Stimulated activated memory B cell treated with anti-CD40 and anti-IgM and Interleukin-4, amounts not matched to agents 10 μg/mL and 1 μg/mL and 100 μg/mL, for 72 hours (primary cell): ENCODE measurements at places on chromosomes 7 and 10.

DNA sequence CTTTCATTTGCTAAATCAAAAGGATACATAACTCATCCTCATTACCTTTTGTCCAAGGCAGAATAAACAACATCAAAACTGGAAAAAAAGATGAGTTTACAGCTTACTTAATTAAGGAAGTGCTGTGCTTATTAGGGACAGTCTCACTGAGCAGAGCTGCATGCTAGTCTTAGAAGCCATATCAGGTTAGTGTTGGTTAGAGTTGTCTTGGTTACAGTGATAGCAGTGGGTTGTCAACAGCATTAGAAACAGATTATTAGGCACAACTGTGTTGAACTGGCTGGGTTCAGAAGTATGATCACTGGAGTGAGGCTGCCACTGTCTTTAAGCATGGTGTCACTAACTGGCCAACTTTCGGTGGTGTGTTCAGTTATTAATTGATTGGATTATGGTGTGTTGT, 503.9 kb upstream of the IGFBP3 start:
- no peak for ATAC-seq

GRCh38 chr10:112649006-112649821, 202.2 kb downstream of the VTI1A start:
- ATAC-seq, result no peak

GRCh38 chr10:22911889-22912762, 15.7 kb upstream of the ARMC3 start:
- ATAC-seq, result no peak

DNA sequence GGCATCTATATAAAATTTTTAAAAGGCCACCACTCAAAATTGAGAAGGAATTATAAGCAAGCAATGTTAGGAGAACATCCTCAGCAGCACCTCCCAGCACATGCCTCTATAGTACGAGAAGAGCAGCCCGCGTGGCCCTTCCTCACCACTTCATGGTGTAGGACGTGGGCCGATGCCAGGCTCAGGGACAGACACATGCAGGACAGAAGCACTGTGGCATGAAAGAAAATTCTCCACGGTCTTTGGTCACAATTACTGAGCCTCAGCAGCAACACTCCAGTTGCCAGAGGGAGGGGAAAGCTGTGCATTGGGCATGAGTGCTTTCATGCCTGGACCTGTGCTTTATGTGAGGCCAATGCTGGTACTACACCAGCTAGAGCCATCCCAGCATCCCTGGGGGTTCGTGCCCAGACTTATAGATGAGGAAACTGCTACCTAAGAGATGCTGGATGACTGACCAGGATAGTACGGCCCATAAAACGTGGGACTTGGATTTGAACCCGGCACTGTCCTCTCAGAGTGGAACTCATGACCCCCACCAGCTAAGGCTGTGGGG, 164.7 kb downstream of the ADAM12 start:
- ATAC-seq, result no peak

DNA sequence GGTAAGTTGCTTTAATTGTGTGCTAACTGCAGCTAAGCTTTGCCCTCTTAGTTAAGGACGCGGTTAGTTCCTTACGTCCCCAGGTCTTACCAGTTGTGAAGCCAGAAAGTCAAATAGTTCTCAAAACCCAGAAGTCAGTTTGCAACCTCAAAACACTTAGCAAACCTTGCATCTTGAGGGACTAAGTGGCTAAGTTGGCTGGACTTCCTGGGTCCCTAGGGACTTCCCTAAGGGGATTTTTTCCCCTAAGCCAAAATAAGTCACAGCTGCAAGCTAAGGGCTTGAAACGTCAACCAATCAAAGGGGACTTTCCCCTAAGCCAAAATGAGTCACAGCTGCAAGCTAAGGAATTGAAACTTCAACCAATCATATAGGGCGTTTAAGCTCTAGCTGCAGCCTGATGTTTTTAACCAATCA, 36.2 kb upstream of the HECW1 start:
- ATAC-seq, result peak; percentile 50

- no peak for ATAC-seq
Observed at GRCh38 chr10:74199315-74199714, 48.3 kb downstream of the ADK start.

DNA sequence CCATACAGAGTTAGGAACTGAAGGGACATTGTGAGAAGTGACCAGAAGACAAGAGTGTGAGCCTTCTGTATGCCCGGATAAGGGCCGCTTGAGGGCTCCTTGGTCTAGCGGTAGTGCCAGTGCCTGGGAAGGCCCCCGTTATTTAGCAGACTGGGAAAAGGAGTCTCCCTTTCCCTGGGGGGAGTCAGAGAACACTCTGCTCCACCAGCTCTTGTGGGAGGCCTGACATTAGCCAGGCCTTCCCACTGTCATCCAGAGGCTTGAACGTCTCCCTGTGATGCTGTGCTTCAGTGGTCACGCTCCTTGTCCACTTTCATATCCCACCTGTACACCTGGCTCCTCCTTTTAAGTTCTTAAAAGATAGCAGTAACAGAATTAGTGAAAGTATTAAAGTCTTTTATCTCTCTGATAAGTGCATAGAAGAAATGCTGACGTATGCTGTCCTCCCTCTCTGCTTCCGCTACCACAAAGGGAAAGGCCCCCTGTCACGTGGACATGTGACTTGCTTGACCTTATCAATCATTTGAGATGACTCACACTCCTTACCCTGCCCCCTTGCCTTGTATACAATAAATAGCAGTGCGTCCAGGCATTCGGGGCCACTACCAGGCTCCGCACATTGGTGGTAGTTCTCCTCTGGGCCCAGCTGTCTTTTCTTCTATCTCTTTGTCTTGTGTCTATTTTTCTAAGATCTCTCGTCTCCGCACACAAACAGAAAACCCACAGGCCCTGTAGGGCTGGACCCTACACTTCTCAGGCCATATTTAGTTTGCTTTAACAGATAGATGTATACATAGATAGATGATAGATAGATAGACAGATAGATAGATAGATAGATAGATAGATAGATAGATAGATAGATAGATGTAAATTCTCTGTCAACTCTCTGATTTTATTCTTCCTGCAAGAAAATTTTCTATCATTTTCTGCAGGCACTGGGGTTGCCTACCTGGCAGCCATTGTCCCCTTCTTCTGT, 131.5 kb upstream of the JCAD start:
- ATAC-seq, result no peak

- no peak for ATAC-seq
Observed at GRCh38 chr10:24721229-24722106, 2.2 kb downstream of the ARHGAP21 start.

DNA sequence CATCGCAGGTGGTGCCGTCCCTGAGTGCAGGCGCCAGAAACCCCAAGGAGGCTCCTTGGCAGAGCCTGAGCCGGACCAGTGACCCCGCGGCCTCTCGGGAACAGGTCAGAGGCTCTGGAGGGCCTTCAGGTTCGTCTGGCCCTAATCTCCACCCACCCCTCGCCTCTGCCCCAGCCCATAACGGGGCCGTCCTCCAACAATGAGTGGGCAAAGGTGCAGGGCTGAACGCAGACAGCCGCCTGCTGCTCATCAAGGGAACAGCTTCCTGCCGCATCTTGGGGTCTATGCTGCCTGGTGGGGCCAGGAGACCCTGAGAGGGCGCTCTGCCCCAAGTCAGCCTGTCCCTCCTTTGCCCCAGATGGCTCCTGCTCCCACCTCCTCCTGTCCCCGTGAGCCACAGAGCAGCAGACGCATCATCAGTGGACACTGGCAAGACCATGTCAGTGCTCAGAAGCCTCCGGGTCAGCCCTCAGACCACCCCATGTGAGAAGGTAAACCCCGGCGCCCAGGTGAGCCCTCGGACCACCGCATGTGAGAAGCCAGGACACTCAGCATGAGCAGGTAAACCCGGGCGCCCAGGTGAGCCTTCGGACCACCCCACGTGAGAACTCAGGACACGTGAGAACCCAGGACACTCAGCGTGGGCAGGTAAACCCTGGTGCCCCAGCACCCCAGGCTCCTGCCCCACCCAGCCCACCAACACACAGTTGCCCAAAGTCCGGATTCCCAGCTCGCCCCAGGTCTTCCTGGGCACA, 142.0 kb downstream of the PTPRN2 start:
- ATAC-seq, result no peak

DNA sequence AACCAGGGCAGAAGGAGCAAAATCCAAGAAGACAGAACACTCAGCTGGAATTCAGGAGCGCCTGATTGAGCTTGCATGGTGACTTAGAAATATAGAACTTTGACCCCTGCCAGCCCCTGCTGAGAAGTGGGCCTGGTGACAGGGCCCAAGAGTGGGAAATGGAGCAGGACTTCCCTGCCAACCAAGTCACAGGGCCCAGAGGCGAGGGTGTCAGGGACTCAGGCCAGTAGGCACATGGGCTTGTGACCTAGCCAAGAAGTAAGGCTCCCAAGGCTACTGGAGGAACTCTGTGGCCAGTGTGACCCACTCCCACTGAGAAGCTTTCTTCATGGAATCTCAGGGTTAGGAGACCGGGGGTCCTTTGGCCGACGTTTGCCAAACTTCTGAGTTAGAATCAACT, 31.9 kb downstream of the LRRC20 start:
- no peak for ATAC-seq

DNA sequence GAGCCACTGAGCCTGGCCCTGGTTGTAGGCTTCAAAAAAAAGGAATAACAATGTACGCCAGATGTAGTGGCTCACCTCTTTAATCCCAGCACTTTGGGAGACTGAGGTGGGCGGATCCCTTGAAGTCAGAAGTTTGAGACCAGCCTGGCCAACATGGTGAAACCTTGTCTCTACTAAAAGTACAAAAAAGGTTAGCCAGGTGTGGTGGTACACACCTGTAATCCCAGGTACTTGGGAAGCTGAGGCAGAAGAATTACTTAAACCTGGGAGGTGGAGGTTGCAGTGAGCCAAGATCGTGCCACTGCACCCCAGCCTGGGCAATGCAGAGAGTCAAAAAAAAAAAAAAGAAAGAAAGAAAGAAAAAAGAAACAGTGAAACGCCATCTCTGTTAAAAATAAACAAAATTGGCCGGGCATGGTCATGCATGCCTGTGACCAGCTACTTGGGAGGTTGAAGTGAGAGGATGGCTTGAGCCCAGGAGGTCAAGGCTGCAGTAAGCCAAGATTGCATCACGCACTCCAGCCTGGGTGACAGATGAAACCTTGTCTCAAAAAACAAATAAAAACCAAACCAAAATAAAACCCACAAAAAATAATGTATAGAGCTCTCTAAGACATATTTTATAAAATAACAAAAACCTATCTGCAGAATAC, 4.7 kb upstream of the KLHDC10 start:
- ATAC-seq, result no peak

GRCh38 chr10:90089719-90090118, 388.3 kb downstream of the KIF20B start:
- ATAC-seq, result no peak

DNA sequence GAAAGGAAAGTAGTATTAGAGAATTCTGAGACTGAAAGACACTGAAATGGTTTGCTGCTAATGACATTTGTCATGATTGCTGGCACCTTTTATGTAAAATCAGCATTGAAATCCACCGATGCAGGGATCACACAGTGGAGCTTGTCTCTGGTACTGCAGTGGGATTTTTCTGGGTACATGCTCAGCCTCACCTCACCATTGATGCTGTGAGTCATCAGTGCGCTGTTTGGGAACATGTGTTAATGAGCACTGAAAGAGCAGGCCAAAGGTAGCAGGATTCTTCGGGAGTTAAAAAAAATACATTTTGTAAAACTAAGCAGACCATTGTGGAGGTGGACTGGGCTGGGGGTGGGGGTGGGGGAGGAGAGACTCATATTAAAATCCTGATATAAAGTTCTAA, 174.9 kb downstream of the CREB5 start:
- no peak for ATAC-seq

DNA sequence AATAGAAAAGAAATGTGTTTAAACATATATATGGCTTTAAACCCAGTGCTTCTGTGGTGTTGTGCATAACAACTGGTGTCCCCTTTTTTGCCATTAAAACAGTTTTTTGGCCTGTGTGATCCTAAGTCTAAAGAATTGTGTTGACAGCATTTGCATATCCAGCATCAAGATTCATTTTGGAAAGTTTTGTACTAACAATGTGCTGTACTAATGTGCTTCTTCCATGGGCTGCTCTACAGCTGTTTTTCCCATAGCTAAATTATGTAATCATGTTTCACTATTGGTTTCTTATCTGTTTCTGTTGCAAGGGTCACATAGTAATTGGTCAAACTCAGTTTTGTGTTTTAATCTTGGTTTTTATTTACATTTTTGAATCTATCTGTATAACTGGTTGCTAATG, 5.5 kb downstream of the CNNM2 start:
- no peak for ATAC-seq

GRCh38 chr7:47038621-47039020, 543.3 kb downstream of the TNS3 start:
- no peak for ATAC-seq

GRCh38 chr10:108250936-108251620, 1086.6 kb upstream of the SORCS1 start:
- ATAC-seq, result no peak

- ATAC-seq, result peak; percentile 64
Observed at GRCh38 chr7:38463277-38464225, 167.6 kb downstream of the AMPH start.

GRCh38 chr10:100033766-100034418, 24.1 kb upstream of the DNMBP start:
- ATAC-seq, result no peak

DNA sequence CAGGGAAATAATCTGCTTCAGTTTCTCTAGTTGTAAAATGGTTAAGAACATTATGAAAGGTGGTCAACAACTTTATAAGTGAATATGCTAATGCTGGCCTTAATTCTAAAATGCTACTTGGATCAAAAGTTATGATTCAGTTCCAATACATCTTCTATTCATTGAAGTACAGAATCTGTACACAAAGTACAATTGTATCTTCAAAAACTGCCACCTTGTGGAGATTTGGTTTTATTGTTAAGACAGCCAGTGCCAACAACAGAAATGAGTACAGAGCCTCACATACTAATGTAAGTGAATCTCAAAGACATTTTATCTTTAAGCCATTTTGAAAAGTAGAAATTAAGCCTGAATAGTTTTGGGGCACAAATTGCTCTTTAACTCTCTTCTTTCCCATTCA, 194.0 kb downstream of the CFTR start:
- no peak for ATAC-seq

GRCh38 chr7:117041822-117042221, 88.5 kb downstream of the ST7 start:
- ATAC-seq, result no peak

DNA sequence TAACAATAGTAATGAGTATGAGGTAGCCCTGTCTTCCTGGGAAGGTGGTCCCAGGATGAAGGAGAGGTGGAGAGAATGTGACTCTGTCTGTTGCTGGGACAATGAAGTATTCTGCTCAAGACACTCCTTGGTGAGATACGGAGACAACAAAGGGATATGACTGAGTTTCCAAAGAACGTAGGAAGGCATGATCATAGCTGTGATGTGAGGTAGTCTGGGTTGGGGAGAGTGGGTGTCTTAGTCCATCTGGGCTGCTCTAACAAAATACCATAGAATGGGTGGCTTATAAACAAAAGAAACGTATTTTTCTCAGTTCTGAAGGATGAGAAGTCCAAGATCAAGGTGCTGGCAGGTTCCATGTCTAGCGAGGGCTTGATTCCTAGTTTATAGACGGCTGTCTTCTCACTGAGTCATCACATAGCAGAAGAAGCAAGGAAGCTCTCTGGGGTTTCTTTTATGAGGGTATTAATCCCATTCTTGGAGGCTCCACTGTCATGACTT, 84.9 kb upstream of the RHOBTB1 start:
- ATAC-seq, result no peak

- no peak for ATAC-seq
Observed at GRCh38 chr10:17548770-17549169, 68.4 kb downstream of the HACD1 start.
